ENCODE measurements at places on chromosomes 3 and 15.

DNA sequence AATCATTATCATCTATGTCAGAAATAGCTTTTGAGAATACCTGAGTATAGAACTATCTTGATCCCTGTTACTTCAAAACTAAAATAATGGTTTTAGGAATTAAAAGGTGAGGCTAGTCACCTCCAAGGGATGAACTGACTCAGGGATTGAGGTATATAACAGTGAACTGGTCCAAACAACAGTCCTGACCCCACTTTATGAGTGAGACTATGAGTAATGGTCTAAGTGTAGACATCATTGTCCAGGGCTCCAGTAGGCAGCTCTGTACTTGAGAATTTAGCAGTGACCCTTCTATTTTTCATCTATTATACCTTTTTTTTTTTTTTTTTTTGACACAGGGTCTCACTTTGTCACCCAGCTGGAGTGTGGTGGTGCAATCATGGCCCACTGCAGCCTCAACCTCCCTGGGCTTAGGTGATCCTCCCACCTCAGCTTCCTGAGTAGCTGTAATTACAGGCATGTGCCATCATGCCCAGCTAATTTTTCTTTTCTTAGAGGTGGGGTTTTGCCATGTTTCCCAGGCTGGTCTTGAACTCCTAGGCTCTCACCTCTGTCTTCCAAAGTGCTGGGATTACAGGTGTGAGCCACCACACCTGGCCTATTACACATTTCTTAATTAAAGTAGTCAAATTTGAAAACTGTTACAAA lies 36.3 kb downstream of the MLH1 start:
- no peak for DNase-seq

DNA sequence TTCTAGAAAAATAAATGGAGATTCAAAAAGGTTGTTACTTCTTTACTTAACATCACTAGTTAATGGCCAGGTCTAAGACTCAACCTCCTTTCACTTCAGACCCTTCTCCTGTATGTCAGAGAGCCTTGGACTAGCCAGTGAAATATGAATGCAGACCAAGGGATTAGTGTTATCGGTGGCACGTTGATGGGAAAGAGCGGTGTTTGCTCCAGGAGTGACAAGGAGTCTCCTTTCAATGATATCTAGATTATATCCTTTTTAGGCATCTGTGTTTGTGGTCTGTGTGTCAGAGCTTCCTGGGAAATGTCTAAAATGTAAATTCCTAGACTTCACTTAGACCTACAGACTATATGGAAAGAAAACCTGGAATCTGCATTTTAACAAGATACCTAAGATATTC lies 658.0 kb upstream of the KCNMB2 start:
- DNase-seq = no peak

- no peak for DNase-seq
Observed at GRCh38 chr15:65906396-65906795, 37.1 kb downstream of the RAB11A start.

GRCh38 chr3:53630547-53630946 lies 136.1 kb downstream of the CACNA1D start:
- DNase-seq = no peak
